NCI-H187 treated with DMSO at 0.1 percent for 48 hours (cell line): ENCODE measurements at places on chromosomes 13 and 19.
A peak's percentile ranks its signal among the peaks of the same experiment; 100 is the strongest.

GRCh38 chr19:47494211-47494547, 10.2 kb upstream of the KPTN start:
- DNase-seq = no peak

- no peak for DNase-seq
These were observed 6.2 kb downstream of the ABCC4 start for GRCh38 chr13:95295026-95295425.

DNA sequence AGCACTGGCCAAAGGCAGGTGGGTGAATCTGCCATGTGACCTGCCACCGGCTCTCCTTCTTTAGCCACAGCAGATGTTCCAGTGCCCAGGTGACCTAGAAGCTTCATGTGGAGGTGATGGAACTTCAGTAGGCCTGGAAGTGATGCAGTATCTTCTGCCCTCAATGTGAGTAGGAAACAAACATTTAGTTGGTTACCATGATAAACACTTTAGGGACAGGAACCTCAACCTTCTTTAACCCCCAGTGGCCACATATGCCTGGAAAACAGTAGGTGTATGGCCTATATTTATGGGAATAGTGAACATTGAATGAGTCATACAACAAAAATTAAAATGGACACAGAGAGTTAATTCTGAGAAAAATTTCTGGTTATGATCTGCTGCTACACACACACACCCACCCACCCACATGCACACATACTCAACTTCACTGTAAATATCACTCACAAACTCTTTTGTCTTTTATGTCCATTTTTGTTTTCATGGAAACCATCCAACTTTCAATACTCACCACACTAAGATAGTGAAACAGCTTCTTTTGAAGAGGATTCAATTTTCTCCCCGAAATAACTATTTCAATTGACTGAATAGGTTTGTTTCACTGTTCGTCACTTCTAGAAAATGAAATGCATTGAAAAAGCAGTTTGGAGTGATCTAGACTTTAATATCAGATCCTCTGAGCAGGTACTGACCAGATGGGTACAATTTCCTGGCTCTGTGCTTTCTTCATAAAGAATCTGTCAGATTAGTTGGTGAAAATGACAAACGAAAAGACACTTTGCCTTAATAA, 97.3 kb downstream of the STARD13 start:
- DNase-seq = no peak

GRCh38 chr19:22257916-22258315, 28.3 kb upstream of the ZNF729 start:
- no peak for DNase-seq

- DNase-seq = no peak
These were observed 71.4 kb downstream of the EFNB2 start for GRCh38 chr13:106464076-106464475.

GRCh38 chr13:74114202-74114601, 20.0 kb downstream of the KLF12 start:
- no peak for DNase-seq

DNA sequence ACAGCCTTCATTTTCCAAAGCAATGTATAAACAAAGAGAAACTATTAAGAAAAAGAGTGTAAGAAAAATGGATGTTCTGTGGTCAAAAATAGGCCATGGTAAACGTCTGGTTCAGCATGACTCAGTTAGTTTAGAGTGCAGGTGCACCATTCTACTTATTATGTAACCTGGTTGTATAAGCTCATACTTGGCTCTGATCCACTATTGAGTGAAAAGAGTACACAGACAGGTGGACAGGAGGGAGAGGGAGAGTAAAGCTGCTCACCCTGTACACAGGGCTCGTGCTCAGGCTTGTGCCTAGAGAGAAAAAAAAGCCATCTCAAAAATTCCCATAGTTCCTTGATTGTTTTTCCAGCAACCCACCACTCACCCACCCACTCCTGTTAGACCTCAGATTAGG, 85.8 kb upstream of the ZNF91 start:
- no peak for DNase-seq

- DNase-seq = no peak
These were observed 49.1 kb upstream of the UBAC2 start for GRCh38 chr13:99151516-99151915.

GRCh38 chr19:400976-401865, 7.7 kb downstream of the C2CD4C start:
- DNase-seq = no peak

DNA sequence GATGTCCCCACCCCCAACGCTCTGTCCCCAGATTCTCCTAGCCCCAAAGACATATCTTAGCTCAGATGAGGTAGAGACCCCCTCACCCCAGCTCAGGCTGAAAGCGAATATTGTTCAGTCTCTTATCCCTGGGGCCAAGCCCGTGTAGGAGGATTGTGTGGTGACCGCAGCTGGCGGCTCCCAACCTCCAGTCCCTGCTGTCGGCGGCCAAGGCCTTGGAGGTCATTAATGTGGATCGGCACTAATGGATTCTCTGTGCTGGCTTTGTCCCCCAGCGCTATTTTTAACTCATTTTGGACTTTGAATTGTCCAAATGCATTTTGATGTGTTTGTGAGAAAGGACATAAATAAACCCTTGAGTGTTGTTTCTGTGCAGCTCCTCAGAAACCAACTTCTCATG, 124.2 kb downstream of the UQCRFS1 start:
- DNase-seq = no peak

- no peak for DNase-seq
These were observed 47.7 kb upstream of the MAB21L1 start for GRCh38 chr13:35524171-35524570.

- no peak for DNase-seq
These were observed 144.2 kb downstream of the URI1 start for GRCh38 chr19:30086220-30086619.

- no peak for DNase-seq
These were observed 121.2 kb downstream of the B3GLCT start for GRCh38 chr13:31320946-31321345.

DNA sequence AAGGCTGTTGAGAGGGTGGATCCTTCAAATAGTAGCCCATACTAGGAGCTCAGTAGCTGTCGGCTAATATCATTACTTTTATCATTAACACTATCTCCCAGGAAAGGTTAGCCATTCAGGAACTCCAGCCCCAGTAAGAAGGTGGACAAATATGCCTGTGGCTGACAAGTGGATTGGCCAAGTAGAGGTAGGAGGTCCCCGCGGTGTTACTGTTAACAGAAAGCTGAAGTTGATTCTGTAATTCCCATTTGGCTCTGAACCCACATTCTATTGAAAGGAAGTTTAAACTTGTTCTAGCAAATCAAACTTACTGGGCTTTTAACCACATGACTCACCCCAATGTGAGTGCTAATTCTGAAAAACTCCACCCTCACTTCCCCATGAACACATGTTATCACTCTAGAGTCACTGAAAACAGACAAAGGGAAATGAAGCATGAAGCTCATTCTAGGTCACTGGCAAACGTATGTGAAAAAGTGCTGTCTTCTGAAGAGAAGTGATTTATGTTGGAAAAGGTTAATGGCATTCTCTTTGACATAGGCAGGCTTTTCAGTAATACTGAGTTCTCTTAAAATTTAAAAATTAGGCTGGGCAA, 273.5 kb downstream of the FGF14 start:
- peak; percentile 97 for DNase-seq

GRCh38 chr19:57288373-57288772, 8.1 kb downstream of the ZNF460 start:
- DNase-seq = no peak

GRCh38 chr19:48108997-48109782, 1.4 kb downstream of the PLA2G4C start:
- DNase-seq = no peak

DNA sequence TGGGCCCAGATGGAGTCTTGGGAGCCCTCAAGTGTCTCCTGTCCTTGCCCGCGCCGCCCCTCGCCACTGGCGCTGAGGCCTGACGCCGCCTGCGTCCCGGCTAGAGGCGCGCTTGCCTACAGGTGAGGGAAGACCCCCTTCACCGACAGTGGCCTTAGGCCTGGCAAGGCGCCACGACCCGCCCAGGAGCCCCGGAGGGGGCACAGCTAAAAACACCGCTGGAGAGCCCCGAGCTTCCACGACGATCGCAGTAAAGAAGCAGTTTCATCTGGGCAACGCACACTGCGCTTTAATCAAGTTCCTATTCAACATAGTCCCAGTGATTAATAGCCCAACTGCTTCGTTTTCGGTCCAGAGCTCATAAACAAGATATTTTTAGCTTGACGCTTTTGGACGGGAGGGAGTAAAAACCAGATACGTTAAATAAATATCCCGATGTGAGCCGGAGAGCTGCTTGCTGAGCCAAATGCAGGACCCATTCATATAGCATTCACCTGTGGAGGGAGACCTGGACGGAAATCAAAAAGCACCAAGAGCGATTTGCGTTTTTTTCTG, 1.5 kb upstream of the CEBPA start:
- no peak for DNase-seq

GRCh38 chr19:21197590-21198295, 55.9 kb downstream of the ZNF431 start:
- DNase-seq = no peak

DNA sequence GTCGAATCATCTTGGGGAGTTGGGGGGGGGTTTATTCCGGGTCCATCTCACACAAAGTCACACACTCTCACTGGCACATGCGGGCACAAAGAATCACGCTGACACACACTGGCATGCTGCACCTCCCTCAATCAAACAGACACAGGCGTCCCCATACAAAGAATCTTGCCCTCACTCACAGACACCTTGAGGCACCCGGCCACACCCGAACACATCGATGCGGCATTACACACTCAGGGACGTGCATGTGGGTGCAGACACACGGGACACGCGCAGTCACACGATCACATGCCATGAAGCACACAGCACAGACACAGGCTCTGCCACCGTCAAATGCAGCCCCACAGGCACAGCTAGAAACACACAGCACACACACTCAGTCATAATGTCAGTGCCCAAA, 7.8 kb downstream of the NFIX start:
- no peak for DNase-seq

DNA sequence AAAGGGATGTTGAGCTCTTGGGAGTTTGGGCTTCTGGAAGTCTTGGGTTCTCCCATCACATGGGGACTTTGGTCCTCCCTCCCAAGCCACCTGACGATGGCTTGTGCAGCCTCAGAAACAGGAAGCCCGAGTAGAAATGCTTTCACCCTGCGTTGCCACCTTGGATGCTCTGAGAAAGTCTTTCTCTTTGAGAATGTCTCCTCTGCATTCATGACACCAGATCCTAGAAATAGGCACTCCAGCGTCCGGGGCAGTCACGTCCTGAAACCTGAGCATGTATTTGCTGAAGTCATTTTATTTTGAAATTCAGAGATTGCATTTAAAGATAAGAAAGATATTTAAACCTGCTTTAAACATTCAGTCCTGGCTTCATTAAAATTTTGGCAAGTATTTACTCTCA, 34.4 kb downstream of the CUL4A start:
- no peak for DNase-seq

DNA sequence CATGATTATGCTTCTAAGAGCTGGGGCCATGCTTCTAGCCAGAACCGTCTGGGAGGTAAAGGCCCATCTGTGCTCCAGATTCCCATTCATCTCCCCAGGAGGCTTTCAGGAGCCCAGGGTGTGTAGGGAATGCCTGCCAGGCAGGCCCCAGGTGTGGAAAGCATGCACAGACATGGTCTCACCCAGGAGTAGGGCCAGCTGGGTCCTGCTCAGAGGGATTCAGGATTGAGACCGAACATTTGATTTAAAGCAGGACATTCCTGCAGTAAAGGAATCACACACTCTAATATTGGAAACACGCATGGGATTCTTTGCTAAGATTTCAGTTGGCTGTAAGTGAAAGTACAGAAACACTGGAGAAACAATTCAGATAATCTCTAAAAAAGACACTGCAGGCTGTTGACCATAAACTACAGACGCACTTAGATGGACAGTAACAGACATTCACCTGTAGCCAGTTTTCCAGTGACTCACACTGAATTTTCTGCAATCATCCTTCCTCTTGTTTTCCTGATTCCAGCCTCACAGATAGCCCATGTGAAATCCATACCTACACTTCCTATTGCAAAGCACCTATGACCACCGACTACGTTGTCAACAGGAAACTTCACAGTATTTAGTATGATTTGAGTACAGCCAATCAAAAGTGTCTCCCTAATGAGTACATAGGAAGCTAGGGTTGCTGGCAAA, 257.8 kb downstream of the TBC1D4 start:
- no peak for DNase-seq

- peak; percentile 13 for DNase-seq
These were observed 66.9 kb downstream of the NHLRC3 start for GRCh38 chr13:39105110-39105509.

DNA sequence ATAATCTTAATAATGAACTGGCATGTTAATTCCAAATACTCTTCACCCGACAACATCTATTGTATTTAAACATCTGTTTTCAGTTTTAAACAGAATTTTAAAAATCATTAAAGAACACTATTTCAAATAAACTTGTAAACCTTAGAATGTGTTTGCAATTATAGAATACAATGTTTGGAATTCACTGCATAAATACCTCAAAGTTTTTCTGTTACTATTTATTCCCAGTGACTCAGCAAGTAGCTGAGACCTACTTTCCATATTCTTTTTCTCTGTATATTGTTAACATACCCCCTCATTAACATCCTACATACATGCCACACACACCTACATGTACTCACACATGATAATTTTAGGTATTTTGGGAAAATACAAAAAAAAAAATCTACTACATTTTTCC, 1134.3 kb downstream of the SLITRK1 start:
- DNase-seq = no peak

DNA sequence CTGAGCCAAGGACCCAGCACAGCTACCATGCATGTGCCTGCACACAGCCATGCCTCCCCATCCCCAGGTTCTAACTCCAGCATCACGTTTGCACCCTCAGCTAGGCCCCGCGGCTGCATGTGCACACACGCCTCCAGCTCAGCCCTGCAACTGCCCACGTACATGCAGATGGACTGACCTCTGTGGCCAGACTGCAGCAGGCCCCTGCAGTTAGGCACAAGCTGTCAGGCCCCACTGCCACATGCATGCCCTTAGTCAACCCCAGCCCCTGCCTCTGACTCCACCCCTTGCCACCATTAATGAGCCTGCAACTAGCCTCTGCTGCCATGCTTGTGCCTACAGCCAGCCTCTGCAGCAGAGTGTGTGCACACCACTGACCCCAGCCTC, 23.1 kb downstream of the SLC6A16 start:
- DNase-seq = no peak

- DNase-seq = no peak
These were observed at the start of gene GRK1 for GRCh38 chr13:113666951-113667701. Gene GRK1 (plus strand): TSS chr13:113667219. CDS start chr13:113667387, 168 bp downstream.

DNA sequence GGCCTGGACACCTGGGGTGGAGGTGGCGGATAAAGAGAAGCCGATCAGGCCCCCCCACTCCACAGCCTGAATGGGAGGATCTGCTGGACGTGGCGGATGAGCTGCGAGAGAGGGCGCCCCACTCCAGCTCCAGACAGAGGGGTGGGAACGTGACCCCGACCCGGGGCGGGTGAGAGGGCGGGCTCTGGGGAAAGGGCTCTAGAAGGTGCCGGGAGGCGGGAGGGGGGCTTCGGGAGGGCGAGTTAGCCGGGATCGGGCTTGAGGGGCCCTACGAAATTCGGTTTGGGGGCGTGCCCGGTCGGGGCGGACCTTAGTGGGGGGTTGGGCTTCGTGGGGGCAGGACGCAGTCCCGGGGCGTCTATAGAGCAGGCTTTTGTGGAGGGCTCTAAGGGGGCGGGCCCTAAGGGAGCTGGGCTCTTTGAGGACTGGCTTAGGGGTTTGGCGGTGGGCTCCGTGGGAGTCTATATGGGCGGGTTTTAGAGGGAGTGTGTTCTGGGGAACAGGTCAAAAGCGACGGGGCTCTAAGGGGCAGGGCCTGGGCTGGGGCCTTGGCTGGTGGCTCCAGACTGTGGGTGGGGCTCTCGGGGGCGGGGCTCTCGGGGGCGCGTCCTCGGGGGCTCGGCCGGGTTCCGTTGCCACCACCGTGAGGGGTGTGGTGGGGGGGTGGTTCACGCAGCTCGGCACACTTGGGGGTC, 4.1 kb upstream of the NANOS3 start:
- DNase-seq = no peak
